ENCODE measurements at places on chromosomes 7 and 10.

DNA sequence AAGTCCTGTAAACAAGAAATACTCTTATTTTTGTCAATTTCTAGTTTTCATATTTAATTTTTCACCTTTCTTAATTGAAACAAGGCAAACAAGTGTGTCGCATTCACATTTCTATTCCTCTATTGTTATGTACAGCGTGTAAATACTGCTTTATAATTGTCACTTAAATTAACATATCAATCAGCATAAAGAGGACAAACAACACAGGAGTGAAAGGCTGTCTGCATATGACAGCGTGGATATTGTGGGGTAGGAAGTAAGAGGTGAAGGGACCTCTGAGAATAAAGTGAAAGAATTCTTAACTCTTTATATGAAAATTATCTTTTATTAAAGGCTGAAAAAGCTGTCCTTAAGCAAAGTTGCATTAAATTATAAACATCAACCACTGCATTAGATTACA lies 797.9 kb upstream of the COBL start:
- no peak for DNase-seq

- no peak for DNase-seq
Measured at GRCh38 chr7:137937202-137937560, 64.7 kb downstream of the CREB3L2 start.

DNA sequence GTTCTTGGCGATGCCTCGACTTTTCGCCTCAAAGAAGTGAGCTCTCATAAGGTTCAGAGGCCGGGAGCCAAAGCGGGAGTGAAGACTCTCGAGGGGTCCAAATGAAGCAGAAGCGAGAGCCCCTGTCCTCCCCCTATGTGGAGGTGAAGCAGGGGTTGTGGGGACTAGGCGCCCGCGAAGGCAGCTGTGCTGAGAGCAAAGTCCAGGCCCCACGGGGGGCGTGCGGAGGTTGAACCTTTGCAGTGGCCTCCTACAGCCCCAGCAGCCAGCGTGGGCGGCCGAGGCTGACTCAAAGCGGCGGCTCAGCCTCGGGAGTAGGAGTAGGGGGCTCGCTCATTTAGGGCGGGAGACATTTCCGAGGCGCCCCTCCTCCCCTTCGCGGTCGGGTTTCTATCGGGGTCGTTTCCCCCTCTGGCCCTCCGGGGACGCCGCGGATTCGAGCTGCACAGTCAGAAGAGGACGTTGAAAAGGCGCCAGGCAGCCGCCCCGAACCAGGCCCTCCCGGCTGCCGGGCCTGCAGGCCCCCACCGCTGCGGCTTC lies 553 bp upstream of the ADD3 start:
- DNase-seq: peak; percentile 56

GRCh38 chr10:108208732-108209131 lies 1044.2 kb upstream of the SORCS1 start:
- no peak for DNase-seq

- DNase-seq: no peak
Measured at GRCh38 chr10:31186225-31187000, 132.6 kb upstream of the ZEB1 start.

- no peak for DNase-seq
Measured at GRCh38 chr10:58857251-58857805, 319.1 kb upstream of the PHYHIPL start.

- no peak for DNase-seq
Measured at GRCh38 chr10:99375426-99375825, 46.3 kb downstream of the CNNM1 start.

- DNase-seq: no peak
Measured at GRCh38 chr10:14918964-14919363, 34.9 kb downstream of the DCLRE1C start.

- no peak for DNase-seq
Measured at GRCh38 chr10:35400595-35401268, 64.4 kb downstream of the CCNY start.

DNA sequence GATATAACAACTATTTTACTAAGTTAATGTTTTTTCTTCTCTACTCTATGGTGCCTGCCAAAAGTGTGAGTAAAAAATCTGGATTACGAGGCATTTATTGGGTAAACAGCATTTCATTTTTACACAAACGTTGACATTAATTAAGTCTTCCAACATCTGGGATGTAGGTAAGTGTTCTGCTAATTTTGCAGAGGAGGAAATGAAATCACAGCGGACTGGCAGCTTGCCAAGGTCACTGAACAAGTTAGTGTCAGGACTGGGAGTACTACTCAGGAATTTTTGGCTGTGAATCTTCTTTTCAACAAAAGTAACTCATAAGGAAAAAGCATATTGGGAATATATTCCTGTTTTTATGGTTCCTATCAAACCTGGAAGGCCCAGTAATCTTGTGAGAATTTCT lies 612.1 kb upstream of the FZD8 start:
- DNase-seq: no peak

DNA sequence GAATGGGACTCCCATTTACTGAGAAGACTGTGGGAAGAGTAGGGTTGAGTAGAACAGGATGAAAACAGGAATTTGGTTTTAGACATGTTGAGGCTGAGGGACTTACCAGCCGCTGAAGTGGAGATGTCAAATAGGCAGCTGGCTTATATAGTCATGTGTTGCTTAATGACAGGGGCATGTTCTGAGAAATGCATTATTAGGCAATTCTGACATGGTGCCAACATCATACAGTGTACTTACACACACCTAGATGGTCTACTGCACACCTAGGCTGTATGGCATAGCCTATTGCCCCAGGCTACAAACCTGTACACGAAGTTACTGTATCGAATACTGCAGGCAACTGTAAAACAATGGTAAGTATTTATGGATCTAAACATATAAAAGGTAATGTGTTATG lies 17.5 kb downstream of the ARL3 start:
- DNase-seq: no peak

DNA sequence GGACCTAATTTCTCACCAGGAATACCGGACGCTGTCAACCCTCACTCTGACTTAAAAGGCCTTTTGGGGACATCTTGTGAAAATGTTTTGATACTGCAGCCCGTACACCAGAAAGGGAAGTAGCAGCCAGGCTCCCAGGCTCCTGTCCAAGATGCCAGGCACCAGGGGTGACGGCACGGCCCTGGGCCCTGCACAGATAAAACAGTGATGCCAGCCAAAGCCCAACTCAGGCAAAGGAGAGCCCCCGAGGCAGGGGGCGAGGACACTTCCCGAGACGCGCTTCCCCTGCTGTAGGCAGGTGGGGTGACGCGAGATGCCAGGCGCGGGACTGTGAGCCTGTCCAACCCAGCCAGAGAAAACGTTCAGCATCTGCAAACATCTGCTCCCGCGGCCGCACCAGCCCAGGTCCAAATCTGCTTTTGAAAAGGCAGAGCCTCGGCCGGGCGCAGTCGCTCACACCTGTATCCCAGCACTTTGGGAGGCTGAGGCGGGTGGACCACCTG lies 15.7 kb downstream of the ZFAND2A start:
- DNase-seq: peak; percentile 90

DNA sequence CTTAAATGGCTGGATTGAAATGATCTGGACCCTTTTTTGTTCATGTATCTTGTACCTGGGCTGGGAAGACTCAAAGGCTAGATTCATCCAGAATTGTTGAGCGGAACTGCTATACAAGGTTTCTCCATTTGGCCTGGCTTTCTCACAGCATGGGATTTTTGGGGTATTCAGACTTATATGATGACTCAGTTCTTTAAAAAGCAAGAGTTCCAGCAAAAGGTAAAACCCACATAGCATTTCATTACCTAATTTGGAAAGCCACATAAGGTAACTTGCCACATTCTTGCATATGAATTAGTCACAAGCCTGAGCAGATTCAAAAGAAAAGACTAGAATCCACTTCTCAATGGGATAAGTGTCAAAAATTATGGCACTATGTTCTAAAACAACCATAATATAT lies 137.4 kb downstream of the HGF start:
- no peak for DNase-seq

DNA sequence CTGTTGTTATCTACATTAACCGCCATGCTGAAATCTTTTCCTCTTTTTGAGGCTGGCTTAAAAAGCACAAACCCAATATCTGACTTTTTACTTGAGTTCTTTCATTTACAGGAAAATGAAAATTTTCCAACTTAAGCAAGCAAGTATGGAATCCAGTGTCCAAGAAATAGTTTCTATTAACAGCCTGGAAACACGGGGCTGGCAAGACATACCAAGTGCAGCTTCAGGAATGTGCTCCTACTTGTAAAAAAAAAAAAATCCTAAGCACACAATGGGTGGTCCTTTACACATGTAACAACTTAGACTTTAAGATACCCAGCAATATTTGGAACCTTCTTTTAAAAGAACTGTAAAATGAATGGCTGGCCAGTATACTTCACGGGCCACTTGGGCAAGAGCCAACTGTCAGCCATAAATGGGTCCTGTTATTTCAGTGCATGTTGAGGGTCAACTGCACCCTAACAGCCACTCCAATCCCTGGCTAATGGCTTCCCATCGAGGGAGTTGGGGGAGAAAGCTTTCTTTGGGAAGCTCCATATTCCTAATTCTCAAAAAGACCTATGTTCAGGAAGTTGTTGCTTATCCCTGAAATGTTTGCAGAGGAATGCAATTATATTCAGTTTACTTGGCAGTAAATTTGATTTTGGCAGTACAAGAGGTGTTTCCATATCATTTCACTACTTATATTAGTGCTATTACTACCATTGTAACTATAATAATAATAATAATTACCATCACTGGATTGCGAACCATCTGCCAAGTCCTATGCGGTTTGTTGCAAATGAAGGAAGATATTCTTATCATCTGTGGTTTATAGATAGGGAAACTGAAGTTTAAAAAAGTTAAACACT lies 236.4 kb upstream of the TMEM72 start:
- no peak for DNase-seq

- no peak for DNase-seq
Measured at GRCh38 chr7:124308384-124308783, 275.5 kb upstream of the TMEM229A start.

GRCh38 chr7:127091620-127092019 lies 161.1 kb downstream of the GRM8 start:
- no peak for DNase-seq

GRCh38 chr7:73707045-73707631 lies 12.3 kb downstream of the STX1A start:
- DNase-seq: no peak

DNA sequence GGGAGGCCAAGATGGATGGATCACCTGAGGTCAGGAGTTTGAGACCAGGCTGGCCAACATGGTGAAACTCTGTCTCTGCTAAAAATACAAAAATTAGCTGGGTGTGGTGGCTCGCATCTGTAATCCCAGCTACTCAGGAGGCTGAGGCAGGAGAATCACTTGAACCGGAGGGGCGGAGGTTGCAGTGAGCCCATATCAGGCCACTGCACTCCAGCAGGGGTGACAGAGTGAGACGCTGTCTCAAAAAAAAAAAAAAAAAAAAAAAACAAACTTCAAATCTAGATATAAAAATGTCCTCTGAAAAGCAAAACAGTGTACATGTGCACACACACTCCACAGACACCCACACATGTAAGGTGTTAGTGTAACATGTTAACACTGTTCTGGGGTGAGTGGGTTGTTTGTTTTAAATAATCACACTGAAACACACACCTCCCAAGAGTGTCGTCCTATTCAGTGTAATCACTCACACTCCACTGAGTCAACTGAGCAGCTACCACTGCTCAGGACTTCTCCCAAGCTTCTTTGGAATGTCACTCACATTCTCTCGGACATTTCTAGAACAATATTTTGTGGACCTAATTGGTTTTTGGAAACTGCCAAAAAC lies 12.8 kb upstream of the RGS10 start:
- DNase-seq: no peak

DNA sequence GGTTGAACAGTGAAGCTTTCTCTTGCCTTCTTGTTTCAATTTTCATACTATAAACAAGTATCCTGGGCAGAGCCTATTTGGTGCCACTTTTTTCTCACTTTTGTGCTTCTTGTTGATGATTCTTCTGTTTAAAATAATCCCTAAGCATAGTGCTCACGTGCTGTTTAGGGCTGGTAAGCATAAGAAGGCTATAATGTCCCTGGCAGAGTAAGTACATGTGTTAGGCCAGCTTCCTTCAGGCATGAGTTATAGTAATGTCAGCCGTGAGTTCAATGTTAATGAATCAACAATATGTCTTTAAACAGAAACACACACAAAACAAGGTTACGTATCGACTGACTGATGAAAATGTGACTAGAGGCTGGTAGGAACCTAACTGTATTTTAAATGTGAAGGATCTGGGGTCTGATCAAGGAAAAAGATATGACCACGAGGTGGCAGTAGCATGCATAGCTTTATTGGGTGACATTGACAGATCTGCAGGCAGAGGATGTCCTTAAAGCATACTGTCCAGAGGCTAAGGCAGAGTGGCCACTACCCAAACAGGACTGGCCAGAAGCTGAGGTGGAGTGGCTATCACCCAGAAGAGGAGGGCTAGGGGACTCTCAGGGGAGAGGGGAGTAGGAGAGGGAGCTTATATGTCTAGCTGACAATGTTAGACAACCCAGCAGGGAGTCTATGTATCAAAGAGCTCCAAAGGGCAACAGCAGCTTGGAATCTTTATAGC lies 113.7 kb downstream of the BRAF start:
- DNase-seq: peak; percentile 65

DNA sequence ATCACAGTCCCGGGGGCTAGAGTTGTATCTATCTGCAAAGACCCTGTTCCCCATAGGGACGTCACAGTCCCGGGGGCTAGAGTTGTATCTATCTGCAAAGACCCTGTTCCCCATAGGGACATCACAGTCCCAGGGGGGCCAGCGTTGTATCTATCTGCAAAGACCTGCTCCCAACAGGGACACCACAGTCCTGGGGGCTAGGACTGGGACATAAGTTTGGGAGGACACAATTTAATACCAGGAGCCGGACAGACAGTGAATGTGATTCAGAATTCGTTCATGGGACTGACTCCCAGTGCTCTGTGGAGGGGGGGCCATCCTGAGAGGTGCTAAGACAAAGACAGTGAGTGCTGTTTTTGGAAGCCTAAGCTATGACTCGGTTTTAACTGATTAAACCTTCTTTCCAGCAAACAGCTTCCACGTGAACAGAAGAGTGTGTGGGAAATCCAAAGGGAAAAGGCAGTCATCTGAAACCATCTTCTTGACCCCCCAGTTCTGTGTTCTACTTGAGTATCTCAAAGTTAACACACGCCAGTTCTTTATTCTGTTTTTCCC lies 153.0 kb downstream of the DIP2C start:
- no peak for DNase-seq

GRCh38 chr7:108559253-108559652 lies 10.3 kb downstream of the THAP5 start:
- no peak for DNase-seq

Measured in cerebellum (tissue), 4 donors.